ENCODE measurements at places on chromosomes 3 and 15.

- no peak for DNase-seq
Measured at GRCh38 chr15:57323806-57324589, 52.3 kb upstream of the CGNL1 start.

GRCh38 chr3:22306454-22306853, 555.4 kb upstream of the ZNF385D start:
- DNase-seq, result no peak

- peak; percentile 63 for DNase-seq
Measured at GRCh38 chr3:120093119-120093910, 932 bp downstream of the GSK3B start.

- DNase-seq, result no peak
Measured at GRCh38 chr15:23038726-23039142, 635 bp downstream of the TUBGCP5 start.

DNA sequence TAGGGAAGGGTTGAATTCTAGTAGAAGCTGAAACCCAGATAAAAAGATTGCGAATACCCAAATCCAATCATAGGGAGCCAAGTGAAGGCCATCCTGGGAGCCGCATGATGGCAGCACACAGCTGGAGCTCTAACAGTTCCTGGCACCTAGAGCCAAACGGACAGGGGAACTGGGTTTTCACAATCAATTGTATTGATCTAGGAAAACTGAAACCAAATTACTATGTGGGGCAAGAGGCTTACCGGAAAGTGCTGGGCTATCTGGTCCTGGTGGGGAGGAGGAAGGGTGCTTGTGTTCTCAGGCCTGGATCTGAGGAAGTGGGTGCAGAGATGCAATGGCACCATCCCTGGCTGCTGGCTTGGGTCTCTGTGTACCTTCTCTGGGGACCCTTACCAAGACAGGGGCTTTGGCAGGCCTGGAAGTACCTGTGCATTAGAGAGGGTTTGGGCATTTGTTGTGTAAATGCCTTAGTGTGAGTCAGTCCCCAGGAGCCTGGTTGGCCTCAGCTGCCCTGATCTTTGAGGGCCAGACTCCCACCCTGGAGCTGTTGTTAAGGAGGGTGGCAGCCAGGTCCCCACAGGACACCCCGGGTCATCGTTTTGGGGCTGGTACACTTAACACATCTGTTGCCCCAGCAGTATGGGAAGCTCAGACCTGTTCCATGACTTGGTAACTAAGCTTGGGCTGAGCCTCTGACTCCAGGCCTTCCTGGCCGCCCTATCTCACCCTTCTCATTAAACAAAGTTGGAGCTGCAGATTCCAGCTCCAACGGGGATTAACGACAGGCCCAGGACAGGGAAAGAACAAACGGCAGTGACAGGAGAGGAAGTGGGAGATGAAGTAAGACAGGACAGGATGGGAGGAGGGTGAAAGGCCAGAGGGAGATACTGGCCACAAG, 8.9 kb upstream of the FURIN start:
- no peak for DNase-seq

GRCh38 chr15:37572401-37572800, 362.0 kb upstream of the TMCO5A start:
- no peak for DNase-seq

DNA sequence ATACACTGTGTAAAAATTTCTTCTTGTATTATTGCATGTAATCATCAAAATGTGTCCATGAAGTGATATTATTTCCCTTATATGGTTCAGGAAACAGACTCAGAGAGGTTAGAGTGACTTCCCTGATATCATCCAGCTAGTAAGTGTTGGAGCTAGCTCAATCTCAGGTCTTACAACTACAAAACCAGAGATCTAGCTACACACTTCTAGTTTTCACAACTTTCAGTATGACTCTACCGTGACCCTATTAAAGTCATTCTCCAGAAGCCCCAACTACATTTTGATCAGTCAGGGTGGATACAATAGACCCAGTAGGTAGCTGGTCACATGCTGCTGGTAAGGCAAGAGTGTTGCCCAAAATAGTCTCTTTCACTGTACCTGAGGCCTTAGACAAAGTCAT, 165.3 kb downstream of the GOLIM4 start:
- no peak for DNase-seq

DNA sequence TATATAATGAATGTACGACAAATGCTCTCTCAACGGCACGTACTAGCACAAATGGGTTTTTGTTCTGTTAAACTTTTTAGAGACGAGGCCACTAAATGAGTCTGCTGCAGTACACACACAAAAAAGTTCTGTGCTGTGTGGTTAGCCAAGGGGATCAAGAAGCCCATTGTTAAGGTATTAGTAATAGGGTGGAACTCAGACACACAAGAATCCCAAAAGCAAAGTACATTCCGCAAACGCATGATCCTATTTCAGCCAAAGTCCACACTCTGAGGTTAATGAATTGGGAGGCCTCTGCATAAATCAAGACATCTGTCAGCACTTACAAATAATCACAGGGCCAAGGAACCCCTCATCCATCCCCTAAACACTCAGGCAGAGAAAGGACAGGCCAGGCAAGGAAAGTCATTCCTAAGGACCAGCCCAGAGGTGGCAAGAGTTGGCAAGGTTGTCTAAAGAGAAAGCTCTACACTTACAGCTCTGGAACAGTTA, 12.1 kb downstream of the OSBPL10 start:
- peak; percentile 90 for DNase-seq

GRCh38 chr3:197376020-197376419, 77.6 kb upstream of the DLG1 start:
- DNase-seq, result no peak

GRCh38 chr3:115624901-115625300, 1.6 kb downstream of the GAP43 start:
- no peak for DNase-seq

DNA sequence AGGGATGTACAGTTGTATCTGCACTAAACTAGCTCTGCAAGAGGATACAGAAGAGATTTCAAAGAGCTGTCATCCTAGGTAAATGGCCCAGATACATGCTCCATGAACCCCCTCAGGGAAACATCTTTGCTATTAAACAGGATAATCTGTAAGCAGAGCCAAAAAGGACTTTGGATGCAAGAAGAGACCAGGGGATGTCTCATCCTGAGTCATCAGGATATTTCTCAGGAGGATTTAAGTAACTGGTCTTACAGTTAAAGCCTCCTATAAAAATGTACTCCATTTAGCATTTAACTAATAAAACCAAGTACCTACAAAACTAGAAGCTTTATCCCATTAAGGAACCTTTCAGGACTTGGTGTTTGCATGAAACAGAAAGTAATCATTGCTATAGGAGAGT, 48.2 kb upstream of the PHLDB2 start:
- DNase-seq, result no peak

DNA sequence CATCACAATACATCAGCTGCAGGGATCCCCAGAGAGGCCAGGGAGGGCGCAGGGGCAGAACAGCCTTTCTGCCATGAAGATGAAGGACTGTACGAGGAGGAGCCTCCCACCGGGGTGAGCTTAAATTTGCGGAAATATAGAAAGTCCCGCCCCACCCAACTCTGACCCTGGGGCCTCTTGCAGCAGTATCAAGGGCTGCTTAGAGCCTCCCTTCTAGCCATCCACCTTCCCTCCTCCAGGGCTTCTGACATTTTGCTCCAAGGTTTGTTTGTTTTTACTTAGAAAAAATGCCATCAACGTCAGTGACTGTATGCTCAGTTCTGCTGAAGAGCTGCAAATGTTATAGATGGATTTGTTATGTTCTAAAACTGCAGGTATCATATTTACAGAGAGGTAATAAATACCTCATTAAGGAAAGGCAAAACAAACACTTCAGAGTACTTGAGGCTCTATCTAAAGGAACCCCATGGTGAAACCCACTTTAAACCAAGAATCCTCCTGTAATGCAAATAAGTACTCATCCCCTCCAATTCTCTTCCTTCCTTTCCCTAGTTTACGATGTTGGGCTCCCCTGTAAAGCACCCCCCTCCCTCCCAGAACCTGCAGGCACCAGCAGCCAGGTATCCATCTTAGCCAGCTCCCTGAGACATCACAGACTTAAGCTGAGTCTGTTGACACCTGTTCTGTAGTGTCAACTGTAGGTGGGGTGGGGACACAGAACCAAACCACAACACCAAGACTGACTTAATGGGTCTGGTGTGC, 30.5 kb downstream of the RFTN1 start:
- no peak for DNase-seq

- peak; percentile 2 for DNase-seq
Measured at GRCh38 chr15:101807345-101807945, 4.1 kb downstream of the OR4F6 start.

DNA sequence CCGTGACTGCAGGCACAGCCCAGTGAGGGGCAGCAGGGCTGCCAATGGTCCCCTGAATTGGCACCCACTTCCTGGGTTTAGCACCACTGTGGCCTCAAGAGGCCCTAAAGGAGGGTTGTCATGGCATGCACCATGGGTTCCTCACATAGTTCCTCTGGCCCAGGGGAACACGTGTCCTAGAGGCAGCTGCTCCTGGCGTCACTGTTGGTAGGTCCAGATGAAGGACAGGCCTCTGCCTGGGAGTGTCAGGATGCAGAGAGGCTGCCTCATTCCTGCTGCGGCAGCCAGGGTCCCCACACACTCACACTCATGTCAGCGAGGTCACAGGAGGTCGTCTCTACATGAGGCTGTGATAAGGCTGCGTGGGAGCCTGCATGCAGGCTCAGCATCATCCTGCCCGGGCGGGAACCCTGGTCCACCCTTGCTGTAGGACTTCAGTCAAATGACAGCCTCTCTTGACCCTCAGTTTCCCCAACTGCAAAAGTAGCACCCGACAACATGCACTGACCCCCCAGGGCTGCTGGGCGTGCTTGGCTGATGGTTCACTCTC, 26.1 kb upstream of the SFMBT1 start:
- no peak for DNase-seq

GRCh38 chr15:77532067-77532710, 100.5 kb downstream of the LINGO1 start:
- no peak for DNase-seq

GRCh38 chr15:58201516-58201915, 63.3 kb downstream of the AQP9 start:
- peak; percentile 53 for DNase-seq

GRCh38 chr3:29284497-29284896, 3.6 kb downstream of the RBMS3 start:
- no peak for DNase-seq

DNA sequence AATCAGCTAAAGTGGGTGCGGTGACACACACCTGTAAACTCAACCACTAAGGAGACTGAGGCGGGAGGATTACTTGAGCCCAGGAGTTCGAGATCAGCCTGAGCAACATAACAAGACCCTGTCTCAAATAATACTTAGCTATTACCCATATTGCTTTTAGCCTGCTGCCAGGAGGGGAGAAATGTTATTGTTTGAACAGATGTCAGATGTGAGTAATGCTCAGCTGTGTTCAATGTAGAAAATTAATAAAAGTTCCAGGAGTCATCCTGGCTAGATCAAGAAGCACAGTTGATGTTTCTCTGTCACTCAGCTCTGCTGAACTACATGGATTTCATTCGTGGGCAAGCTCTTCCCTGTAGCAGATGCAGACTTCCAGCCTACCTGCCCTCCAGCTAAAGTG, 22.2 kb downstream of the LSM3 start:
- no peak for DNase-seq

- DNase-seq, result peak; percentile 56
Measured at GRCh38 chr15:91385311-91385710, 285.3 kb downstream of the SV2B start.

DNA sequence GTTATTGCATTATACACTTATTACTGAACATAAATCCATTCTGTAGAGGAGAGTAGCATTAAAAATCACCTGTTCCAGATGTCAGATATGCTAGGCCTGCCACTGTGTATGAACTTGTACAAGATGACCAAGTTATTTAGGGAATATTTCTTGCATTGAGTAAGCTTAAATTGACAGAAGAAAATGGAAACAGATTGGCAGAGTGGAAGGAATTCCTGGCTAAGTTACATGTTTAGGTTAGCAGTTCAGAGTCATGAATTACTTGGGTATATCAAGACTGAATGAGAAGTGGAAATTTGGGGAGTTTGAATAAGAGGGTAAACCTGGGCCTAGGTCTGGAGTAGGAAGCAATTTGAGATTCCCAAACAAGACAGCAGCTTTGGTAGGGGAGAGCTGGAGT, 44.6 kb downstream of the ARHGAP31 start:
- no peak for DNase-seq

- DNase-seq, result no peak
Measured at GRCh38 chr3:52402101-52402521, 42.8 kb downstream of the SEMA3G start.

DNA sequence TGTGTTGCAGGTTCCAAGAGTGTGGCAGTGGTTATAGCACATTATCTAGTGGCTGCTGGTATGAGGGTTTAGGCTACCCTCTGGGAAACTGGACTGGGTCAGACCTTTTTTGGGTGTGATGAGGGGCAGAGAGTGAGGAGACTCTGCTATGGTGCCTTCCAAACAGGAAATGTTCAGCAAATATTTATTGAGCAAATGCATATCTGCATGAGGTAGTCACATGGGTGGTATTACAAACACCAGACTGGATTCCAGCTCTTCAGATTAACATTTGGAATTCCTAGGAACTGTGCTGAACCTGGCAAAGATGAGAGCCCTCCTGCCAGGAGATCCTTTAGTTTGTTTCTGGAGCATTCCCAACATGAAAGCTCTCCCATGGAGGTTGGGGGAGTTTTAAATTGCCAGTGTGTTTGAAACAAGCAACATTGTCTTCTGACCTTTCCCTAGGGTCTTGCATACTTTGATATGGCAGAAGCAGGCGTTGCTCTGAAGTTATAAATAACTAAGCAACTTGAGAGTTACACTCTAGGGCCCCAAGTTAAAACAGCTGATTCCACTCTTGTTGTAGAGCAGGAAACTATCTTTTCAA, 341.2 kb upstream of the C2CD4B start:
- peak; percentile 51 for DNase-seq

GRCh38 chr15:26929588-26929987, 41.4 kb upstream of the GABRG3 start:
- no peak for DNase-seq

GRCh38 chr3:128252083-128252482, 98.8 kb downstream of the EEFSEC start:
- DNase-seq, result no peak

- no peak for DNase-seq
Measured at GRCh38 chr3:28150465-28151206, 90.8 kb upstream of the CMC1 start.

- no peak for DNase-seq
Measured at GRCh38 chr15:69608661-69609060, 156.0 kb downstream of the RPLP1 start.

GRCh38 chr3:143277531-143277930, 158.0 kb downstream of the CHST2 start:
- DNase-seq, result no peak

GRCh38 chr3:89867286-89867685, 759.9 kb downstream of the EPHA3 start:
- DNase-seq, result no peak
